Cardiac muscle cell (in vitro differentiated cells and primary cell): ENCODE measurements at places on chromosomes 6 and 20.
A peak's percentile ranks its signal among the peaks of the same experiment; 100 is the strongest.

GRCh38 chr20:56985066-56985685 lies 281.3 kb downstream of the BMP7 start:
- no peak for DNase-seq

GRCh38 chr6:1624058-1624850 lies 14.5 kb downstream of the FOXC1 start:
- DNase-seq: no peak

DNA sequence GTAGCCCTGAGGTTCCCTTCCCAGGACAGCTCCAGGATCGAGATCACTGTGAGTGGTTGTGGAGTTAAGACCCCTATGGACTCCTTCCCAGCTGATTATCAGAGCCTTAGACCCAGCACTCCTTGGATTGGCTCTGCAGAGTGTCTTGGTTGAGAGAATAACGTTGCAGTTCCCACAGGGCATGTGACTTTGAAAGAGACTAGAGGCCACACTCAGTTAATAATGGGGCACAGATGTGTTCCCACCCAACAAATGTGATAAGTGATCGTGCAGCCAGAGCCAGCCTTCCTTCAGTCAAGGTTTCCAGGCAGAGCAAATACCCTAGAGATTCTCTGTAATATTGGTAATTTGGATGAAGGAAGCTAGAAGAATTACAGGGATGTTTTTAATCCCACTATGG lies 5.2 kb upstream of the BTN2A2 start:
- no peak for DNase-seq

DNA sequence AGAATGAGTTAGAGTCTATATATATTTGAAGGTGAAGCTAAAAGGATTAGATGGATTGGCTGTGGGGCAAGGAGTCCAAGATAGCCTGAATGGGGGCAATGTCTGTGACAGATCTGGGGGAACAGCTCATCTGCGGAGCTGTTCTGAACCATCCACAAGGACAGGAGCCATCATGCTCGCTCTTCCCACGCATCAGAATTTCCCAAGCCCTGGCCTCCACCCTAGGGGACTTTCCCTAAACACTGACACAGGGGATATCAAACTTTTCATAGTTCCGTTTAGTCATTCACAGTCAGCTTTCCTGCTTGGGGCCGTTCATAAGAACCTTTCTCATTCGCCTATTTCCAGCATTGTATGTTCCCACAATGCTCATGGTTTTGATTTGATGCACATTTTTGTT lies 37.6 kb upstream of the CCN6 start:
- DNase-seq: no peak

DNA sequence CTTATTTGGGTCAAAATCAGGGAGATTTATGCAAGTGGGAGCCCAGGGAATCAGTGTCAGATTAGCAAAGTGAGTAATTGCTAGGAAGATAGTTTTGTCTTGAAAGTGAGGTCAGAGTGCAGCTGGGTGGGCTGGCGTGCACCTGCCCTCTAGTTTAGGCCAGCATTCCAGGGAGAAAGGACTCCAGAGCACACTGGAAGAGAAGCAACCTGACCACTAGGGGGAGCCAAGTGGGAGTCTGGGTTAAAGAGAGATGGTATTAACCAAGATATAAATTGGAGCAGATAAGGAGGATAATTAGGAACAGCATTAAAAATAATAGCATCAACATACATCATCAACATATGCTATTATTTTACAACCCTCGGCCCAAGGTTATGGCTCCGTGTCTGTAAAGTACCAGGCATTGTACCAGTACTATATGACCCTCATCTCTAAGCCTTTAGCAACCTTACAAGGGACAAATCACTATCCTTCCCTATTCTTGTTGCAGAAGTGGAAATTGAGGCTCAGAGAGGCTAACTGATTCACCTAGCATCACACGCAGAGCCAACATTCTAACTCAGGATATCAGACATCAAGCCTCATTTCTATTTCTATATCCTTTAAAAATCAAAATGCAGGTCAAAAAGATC lies 57.8 kb downstream of the SLC2A10 start:
- peak; percentile 59 for DNase-seq

DNA sequence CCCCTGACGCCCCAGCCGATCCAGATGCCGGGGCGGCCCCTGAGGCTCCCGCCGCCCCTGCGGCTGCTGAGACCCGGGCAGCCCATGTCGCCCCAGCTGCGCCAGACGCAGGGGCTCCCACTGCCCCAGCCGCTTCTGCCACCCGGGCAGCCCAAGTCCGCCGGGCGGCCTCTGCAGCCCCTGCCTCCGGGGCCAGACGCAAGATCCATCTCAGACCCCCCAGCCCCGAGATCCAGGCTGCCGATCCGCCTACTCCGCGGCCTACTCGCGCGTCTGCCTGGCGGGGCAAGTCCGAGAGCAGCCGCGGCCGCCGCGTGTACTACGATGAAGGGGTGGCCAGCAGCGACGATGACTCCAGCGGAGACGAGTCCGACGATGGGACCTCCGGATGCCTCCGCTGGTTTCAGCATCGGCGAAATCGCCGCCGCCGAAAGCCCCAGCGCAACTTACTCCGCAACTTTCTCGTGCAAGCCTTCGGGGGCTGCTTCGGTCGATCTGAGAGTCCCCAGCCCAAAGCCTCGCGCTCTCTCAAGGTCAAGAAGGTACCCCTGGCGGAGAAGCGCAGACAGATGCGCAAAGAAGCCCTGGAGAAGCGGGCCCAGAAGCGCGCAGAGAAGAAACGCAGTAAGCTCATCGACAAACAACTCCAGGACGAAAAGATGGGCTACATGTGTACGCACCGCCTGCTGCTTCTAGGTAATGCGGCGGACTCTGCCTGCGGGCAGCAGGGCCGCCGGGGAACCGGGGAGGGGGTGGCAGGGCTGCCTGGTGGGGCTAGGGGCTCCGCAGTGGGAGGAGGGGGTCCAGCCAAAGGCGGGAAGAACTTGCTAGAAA lies 2.3 kb downstream of the GNAS start:
- no peak for DNase-seq

GRCh38 chr6:15843226-15843625 lies 180.4 kb upstream of the DTNBP1 start:
- no peak for DNase-seq

DNA sequence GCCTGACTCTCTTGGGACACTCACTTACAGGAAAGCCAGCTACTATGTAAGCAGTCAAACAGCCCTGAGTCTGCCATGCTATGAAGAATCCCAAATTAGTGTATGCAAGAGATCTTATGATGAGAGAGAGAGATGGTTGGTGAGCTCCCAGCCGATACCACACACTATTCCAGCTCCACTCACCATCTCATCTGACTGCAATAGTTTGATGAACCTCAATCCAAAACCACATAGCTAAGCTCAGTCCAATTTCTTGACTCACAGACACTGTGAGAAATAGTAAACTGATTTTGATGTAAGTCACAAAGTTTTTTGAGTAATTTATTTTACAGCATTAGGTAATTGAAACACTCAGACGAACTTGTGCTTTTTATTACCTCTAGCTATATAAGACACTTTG lies 441.4 kb downstream of the COL12A1 start:
- no peak for DNase-seq

- DNase-seq: peak; percentile 49
These were observed 79.0 kb downstream of the LYRM4 start for GRCh38 chr6:5181510-5182317.

- DNase-seq: no peak
These were observed 70.3 kb downstream of the PKHD1 start for GRCh38 chr6:52016915-52017748.

- DNase-seq: no peak
These were observed 128.8 kb downstream of the DHX35 start for GRCh38 chr20:39090906-39091305.

- no peak for DNase-seq
These were observed 59.7 kb downstream of the GPR6 start for GRCh38 chr6:110037726-110038295.

DNA sequence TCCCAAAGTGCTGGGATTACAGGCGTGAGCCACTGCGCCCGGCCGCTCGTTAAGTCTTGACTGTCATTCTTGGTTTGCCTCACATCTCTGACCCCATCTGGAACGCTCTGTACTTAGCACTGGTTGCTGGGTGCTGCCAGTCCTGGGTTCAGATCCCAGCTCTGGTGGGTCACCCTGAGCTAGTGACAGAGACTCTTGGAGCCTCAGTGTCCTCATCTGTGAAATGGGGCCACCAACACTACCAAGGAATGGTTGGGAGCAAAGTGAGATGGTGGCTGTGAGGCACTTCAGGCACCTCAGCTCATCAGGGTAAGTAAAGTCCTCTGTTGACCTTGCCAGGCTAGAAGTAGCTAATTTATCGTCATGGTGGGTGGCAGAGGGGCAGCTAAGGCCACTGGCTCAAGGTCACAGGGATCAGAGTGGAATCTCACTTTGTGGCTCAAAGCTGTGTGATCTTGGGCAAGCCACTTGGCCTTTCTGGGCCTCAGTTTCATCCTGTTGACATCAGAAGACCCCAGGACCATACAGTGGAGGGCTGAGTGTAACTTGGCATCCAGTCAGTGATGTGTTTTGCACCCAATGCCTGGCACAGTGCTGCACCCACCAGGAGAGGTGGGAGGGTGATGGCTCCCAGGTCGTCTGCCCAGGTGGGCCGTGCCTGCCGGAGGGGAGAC lies 46.7 kb downstream of the UBE2V1 start:
- no peak for DNase-seq

- DNase-seq: no peak
These were observed 116.3 kb downstream of the GMPR start for GRCh38 chr6:16354692-16355091.

DNA sequence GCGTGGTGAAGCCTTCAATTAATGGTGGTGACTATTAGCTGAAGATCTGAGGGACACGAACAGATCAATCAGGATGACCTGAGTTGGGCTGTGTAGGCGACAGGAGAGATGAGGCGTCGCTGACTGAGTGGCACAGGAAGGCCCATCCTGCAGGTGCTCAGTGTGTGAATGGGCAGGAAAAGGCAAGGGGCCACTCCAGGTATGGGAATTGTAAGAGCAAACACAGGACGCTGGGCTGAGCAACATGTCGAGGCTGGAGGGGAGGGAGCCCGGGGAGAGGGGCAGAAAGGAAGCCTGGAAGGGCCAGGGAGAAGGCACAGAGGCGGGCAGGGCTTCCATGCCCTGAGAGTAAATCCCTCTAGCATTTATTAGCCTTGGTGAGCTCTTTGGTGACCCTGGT lies 151.0 kb downstream of the VEGFA start:
- DNase-seq: no peak

- DNase-seq: no peak
These were observed 233.8 kb downstream of the SIM1 start for GRCh38 chr6:100230953-100231316.

GRCh38 chr20:17614176-17614811 lies 44.4 kb downstream of the DSTN start:
- DNase-seq: peak; percentile 27

DNA sequence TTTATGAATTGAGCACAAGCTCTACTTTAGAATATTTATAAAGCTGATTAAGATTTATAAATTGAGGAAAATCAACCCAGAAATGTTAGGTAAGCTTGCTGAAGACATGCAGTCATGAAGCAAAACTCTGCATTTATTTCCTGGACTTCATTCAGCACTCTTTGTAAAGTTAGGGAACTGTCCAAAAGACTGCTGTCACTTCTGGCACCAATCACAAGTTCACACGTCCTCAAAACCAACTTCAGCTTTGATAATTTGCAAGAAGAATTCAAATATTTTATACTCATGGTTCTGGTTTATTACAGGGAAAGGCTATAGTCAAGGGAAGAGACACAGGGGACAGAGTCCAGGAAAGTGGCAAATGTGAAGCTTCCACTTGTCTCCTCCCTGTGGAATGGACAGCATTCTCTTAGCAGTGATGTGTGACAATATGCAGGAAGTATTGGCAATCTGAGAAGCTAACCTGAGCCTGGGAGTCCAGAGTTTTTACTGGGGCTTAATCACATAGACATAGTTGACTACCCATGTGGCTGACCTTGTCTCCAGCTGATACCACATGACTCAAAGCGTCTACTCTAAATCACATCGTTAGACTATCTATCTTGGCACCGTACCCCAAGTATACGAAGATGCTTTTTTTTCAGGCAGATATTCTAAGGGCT lies 85.4 kb downstream of the PPP1R14C start:
- DNase-seq: no peak

- DNase-seq: no peak
These were observed 266.3 kb downstream of the CDC5L start for GRCh38 chr6:44653761-44654218.

- DNase-seq: no peak
These were observed 51.0 kb downstream of the CPXM1 start for GRCh38 chr20:2749343-2749950.

GRCh38 chr6:169527306-169527705 lies 174.5 kb downstream of the WDR27 start:
- no peak for DNase-seq

- DNase-seq: no peak
These were observed 9.6 kb downstream of the GMEB2 start for GRCh38 chr20:63617092-63617875.

GRCh38 chr6:56851074-56851473 lies 103.8 kb upstream of the BEND6 start:
- peak; percentile 26 for DNase-seq

GRCh38 chr6:27873021-27873940 lies 38.9 kb downstream of the OR2B2 start:
- peak; percentile 84 for DNase-seq

GRCh38 chr6:132253211-132253610 lies 148.1 kb downstream of the MOXD1 start:
- no peak for DNase-seq

- DNase-seq: no peak
These were observed 87.0 kb downstream of the YTHDF1 start for GRCh38 chr20:63128956-63129355.

- DNase-seq: peak; percentile 85
These were observed 69.8 kb upstream of the RIN2 start for GRCh38 chr20:19688031-19688806.

DNA sequence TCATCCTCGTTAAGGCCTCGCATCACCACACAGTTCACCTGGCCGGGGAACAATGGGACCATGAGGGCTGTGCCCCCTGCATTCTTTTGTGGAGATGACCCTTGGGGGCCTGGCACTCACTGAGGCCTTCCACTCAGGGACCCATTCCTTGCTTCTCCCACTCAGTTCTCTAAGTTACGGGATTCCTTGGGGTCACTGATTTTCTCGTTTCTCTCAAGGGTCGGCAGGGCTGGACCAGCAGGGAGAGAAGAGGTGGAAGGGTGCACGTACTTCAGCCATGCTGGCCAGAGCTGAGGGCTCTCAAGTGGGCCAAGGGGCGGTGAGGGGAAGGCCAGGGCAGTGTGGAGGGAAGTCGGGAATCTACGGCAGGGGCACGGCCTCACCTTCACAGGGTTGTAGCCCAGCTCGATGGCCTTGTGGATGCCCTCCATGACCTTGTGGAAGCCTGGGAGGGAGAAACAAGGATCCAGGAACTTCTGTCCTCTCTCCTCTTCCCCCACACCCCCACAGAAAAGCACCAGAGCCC lies 20.8 kb downstream of the MOCS1 start:
- no peak for DNase-seq
